ENCODE measurements at places on chromosomes 4 and X.

- no peak for DNase-seq
Observed at GRCh38 chrX:9569876-9570301, 105.0 kb downstream of the TBL1X start.

DNA sequence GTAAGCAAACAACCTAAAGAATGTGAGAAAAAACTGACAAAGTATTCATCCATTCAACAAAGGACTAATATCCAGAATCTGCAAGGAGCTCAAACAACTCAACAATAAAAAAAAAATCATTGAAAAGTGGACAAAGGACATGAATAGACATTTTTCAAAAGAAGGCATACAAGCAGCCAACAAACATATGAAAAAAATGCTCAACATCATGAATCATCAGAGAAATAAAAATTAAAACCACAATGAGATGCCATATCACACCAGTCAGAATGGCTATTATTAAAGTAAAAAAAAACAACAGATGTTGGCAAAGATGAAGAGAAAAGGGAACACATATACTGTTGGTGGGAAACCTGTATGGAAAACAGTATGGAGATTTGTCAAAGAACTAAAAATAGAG, 120.7 kb upstream of the ADGRL3 start:
- DNase-seq: no peak

GRCh38 chr4:16685536-16685935, 212.9 kb downstream of the LDB2 start:
- no peak for DNase-seq

- no peak for DNase-seq
Observed at GRCh38 chrX:46710425-46710824, 48.5 kb downstream of the SLC9A7 start.

- no peak for DNase-seq
Observed at GRCh38 chr4:10084651-10085358, 31.8 kb downstream of the WDR1 start.

DNA sequence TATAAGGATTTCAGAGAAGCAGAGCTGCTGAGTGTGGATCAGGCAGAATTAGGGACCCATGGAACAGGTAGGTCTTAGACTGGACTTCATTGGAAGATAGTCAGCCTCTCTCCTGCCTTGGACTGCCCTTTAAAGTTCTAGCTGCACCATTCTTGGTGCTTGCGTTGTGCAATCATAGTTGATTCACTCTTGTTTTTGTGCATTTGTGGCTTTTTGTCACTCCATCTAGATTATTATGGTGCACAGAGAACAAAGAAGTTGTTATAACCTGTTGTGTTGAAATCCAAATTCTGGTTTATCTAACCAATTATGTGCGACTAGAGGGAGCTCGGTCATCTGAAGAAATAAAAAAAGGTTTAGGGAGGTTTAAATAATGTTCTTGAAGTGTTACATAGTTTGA, 59.3 kb downstream of the JADE1 start:
- no peak for DNase-seq

DNA sequence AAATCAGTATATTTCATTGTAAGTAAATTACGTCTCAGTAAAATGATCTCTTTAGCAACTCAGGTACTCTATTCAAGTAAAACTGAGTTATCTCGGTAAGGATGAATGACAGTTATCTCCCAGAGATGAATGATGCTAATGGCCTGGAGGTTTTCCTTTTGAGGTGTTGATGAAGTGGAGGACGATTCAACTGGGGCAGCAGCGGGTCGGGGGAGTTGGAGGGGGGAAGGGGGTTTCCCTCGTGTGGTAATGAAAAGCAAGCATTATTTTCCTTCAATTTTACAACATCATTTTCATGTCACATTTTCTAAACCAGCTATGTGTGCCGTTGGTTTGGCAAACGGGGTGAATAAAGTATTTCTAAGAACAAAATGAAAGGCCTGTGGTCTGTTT, 92.4 kb upstream of the ATXN3L start:
- DNase-seq: no peak

GRCh38 chr4:140856621-140857062, 100.5 kb upstream of the TBC1D9 start:
- no peak for DNase-seq

- DNase-seq: no peak
Observed at GRCh38 chr4:30117433-30117832, 602.7 kb upstream of the PCDH7 start.

DNA sequence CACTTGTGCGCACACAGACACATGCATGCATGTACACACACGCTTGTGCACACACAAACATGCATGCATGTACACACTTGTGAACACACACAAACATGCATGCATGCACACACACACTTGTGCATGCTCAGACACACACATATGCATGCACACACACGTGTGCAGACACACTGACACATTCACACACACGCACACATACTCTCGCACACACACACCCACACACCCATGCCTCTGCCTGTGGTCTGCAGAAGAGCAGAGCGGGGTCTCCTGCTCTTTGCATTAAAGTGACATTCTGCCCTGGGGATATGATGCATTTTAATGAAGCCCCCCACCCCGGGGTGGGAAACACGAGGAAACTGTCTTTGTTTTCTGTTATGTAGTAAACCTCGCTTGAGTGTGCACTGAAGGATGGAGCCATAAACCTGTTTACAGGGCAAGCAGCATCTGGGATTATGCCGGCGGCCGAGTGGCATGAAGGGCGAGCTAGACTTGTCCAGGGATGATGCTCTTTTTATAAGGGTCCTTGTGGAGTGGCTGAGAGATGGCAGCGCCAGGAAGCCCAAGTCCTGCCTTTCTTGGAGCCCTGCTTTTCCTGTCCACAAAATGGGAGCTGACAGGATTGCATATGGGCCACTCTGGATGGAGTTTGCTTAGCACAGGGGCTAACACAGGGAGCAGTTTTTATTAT, 17.8 kb downstream of the PSAPL1 start:
- no peak for DNase-seq

GRCh38 chrX:150005027-150005426, 66.7 kb upstream of the EOLA2 start:
- no peak for DNase-seq

GRCh38 chrX:38211891-38212635, 8.6 kb downstream of the SRPX start:
- DNase-seq: no peak

GRCh38 chrX:105880491-105880890, 58.2 kb downstream of the NRK start:
- no peak for DNase-seq

- DNase-seq: no peak
Observed at GRCh38 chrX:71301195-71301924, at the start of gene ITGB1BP2. Gene ITGB1BP2, plus strand, starts transcription at chrX:71301750. Its CDS starts 57 bp downstream, at chrX:71301807.

- no peak for DNase-seq
Observed at GRCh38 chrX:2500091-2500802, 529 bp downstream of the DHRSX start.

DNA sequence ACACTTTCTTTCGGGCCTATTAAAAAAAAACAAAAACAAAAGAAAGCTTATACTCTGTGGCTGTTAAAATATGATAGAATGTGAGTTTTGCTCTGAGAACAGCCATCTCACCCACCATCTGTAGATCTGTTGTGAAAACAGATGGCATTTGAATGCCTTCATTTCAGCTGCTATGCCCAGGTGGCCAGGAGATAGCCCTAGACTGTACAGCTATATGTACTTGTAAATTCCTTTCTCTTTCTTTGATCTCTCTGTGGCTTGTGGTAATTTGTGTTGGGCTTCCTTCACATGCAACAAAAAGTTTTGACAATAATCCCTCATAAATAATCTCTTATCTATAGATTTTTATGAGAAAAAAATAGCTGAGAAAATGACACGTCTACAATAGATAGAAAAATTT, 38.1 kb downstream of the PNPLA4 start:
- DNase-seq: no peak

DNA sequence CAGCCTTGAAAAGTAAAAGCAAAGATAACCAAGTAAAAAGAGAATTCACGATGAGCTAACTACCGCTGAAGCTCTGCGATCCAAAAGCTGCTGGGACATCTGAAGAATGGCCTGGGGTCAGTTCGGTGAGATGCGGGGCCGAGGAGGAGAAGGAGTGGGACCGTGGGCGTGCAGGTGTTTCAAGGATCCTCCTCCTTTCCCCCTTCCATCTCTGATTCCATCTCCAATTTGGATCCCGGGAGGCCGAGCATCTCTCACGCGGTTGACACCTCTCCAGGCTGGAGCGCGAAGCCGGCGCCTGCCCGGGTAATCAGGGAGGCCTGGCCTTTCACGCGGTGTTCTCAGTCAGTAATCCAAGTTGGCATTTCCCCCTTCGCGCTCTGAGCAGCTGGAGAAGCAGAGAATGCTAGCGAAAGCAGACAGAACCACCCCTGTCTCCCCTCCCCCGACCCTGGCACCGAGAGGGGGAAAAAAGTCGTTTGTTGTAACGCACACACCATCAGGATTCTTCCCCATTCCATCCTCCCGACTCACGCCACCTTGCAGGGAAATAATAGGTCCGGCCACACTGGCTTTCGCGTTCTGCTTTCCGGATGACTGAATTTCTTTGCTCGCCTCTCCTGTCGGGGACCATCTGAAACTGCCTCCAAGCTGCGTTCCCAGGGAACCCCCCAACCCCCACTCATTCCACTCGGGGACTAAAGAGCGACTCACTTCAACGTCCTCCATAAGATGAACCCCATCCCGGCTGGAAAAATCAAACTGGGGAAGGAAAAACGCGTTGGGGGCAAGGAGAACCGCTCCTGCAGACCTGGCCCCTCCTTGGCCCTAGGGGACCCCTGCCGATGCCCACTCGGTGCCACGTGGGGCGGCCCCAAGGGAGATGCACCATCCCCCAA, 6.5 kb downstream of the NEUROG2 start:
- DNase-seq: no peak

GRCh38 chrX:44949125-44949524, 76.1 kb downstream of the KDM6A start:
- no peak for DNase-seq

All from stimulated activated CD4-positive, alpha-beta T cell treated with anti-CD3 and anti-CD28 coated beads, TNF-alpha, amount 100 ng/mL, for 4 hours (primary cell).